ENCODE measurements at places on chromosomes 13 and 19. TPM values are rescaled to one million over a fixed set of nuclear protein-coding genes. Genes with fewer than 3 reads are reported as not detected.

DNA sequence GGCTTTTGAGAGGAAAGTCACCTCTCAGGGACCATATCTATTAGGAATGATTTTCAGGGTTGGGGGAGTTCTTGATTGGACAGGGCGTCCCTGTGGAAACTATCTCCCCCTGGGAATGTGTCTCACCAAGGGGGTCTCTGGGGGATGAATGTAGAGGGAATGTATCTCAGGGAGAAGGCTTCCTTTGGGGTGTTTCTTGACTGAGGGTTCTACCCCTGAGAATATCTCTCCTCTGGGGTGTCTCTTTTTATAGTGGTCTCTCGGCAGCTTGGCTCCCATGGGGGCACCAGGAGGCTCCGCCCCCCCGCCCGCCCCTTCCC, 1.0 kb downstream of the RTBDN start:
- no peak for DNase-seq

DNA sequence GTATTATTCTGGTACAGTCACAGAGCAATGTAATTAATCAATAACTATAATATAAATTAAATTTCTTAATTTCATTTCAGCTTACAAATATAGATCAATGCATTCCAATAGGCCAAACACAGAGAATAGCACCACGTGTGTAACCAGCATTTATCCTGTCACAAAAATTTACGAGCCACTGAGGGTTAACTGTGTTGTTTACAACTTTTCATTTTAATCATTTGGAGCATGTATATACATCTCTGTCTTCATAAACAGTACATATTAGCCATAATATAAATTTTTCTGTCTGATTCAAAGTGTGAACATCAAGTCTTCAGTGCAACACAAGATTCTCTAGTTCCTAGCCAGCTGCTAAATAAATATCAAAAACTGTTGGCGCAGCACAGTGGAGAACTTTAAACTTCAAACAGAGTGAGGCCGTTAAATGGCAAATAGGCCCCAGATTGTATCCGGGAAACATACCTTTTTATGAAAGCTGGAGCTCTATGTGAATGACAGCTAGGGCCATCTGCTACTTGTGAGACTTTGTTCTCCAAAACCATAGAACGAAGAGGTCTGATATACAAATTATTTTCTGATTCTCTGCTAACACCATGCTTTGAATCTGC, 105.1 kb downstream of the TBC1D4 start:
- no peak for DNase-seq

MBD3L2 gene
- total RNA-seq: not detected

GRCh38 chr19:55225415-55225958, 3.1 kb downstream of the TMEM86B start:
- DNase-seq: no peak

MIPEP gene
- total RNA-seq: 30.4 TPM

- DNase-seq: no peak
These were observed 77.0 kb downstream of the LRRC63 start for GRCh38 chr13:46288570-46289259.

OR7C1 gene
- total RNA-seq: 0.03 TPM

GRCh38 chr13:106468207-106468606, 67.3 kb downstream of the EFNB2 start:
- DNase-seq: no peak

GRCh38 chr19:29530540-29531457, 5.0 kb downstream of the VSTM2B start:
- DNase-seq: no peak

DNA sequence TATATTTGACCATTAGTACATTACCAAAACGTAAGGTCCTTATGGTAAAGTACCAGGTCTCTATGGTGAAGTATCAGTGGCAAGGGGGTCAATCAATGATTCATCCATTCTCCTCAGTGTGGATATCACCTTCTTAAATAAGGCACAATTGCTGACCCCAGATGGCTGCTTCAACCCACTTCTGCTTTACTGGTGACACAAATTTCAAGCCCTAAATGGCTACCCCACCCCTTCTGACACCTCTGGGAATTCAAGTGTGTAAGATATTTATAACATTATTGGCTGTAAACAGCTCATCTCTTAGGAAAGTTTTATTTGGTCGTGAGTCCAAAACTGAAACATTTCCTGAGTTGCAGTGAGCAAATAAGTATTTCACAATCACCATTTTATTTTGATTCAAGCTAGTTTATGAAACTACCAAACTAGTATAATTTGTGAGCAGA, 7.9 kb upstream of the WBP4 start:
- no peak for DNase-seq

DNA sequence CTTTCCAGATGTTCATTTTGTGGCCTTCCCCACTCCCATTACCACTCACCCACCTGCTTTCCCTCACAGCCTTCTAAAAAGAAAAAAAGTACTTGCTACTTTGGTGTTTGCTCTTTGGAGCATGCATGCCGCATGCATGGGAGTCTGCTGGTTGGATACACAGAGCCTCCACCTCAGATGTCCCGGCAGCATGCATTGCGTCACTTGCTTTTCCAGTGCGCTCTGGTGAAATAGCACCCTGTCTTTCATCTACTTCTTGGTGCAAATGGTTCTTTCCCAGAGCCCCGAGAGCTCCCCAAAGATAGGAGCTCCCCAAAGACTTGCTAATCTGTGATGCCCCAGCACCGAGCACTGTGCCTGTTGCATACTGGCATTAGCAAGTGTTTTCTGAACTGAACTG, 333.2 kb upstream of the ZNF507 start:
- no peak for DNase-seq

DNA sequence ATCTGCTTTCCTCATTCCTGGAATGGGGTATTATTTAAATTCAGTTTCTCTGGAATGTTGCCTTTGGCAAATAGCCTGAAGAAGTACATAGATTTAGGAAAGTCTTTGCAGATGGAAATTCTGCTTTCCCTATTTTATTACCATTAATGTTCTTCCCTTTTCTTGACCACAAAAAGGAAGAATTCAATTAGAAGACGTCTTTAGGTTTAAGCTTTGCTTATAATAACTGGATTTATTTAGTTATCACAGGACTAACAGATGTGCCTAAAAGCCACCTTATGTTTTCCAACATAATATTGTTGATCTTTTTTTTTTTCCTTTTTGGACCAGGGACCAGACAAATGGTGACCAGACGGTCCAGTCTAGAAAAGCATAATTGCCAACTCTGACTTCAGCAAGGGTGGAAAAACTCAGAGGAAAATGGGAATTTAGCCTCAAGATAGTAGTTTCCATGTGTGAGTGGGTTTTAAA, 210.1 kb upstream of the SPRY2 start:
- no peak for DNase-seq

DNA sequence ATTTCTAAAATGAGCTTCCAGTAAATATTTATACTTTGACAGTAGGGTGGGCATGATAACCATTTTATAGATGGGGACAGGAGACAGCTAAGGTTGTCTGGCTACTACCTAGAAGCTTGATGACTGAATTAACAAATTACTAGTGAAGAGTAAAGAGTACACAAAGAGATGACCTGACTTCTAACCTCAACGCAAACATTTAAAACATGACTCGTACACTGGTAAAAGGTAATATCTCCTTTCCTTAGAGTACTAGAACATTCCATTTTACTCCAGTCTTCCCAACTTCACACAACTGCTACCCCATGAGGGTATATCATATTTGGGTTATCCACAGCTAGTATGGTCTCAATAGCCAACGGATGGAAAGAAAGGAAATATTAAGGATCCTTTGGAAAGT, 258.9 kb downstream of the FOXO1 start:
- no peak for DNase-seq

DNA sequence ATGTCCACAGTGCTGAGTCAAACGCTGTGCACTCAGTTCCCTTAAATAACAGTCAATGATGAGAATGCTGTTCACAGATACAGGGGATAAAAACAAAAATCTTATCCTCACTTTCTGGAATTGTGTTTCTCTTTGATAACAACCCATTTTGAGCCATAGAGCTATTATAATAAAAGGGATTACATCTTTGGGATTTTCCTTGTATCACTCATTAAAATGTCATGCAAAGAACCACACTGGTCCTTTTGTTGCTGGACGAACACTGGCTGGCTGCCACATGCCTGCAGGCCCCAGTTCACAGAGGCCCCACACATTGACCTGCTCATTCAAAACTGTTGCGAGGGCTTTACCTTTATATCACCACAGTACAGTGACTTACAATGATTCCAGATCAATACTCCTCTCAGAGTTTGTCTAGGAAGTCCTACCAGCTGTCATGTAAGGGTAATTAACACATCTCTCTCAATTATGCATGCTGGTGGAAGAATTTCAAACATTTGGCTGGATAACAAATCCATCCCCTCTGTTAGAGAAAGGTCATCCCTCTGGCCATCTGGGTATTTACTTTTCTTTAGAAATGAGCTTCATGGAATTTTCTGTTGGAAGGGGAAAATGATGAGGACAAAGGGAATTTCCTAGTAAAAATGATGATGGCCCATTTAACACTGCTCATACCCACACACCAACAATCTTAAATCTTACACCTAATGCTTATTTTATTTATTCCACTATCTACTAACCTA, 85.9 kb downstream of the MBNL2 start:
- no peak for DNase-seq

DNA sequence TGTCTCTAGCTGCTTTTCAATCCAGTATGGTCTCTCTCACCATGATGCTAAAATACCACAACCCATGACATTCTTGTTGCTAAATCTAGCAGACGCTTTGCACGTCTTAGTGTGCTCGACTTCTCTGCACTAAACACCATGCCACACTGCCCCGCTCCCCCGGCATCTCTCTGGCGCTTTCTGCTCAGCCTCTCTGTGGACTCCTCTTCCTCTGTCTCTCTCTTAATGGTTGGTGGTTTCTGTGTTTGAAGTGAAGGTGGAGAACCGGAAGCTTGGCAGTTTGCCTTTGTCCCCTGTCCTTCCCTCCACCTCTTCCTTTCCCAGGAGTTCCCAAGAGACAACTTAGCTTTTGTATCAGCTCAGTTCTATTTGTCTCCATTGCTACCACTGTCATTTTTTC, 8.8 kb downstream of the ERCC5 start:
- DNase-seq: no peak

SOX1 gene
- not detected for total RNA-seq

- DNase-seq: no peak
These were observed 101.0 kb downstream of the SLITRK6 start for GRCh38 chr13:85698256-85698655.

GRCh38 chr19:46482631-46483030, 11.3 kb upstream of the PNMA8A start:
- no peak for DNase-seq

DNA sequence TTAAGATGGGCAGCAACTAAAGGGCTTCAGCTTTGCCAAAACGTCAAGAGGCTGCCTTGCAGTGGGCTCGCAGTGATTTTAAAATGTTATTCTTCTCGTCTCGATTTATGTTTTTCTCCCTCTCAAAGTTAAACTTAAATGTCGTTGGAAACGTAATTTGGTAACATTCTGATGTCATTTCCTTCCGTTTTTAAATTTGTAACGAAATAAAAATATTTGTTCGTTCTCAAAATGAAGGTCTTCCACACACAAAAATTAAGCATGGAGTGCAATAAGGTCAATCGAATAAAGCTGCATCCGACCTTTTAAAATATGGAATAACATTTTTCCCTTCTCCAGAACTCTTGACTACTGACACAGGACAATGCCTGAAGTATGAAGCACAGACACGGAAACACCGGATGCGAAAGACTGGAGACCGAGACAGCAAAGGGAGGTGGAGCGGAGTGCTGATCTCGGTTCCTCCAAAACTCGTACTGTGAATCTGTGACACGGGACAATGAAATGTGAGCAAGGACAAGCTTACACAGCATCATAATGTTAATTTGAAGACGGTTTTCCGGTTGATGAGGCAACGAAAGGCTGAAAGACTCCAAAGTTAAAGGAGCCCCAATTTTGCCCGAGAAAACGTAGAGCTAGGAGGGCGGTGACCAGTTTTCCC, 850 bp downstream of the MTMR6 start:
- peak; percentile 80 for DNase-seq

GRCh38 chr19:6464070-6464873, at the start of gene CRB3:
Gene CRB3, plus strand, starts transcription at chr19:6464271. Its CDS starts 431 bp downstream, at chr19:6464702.
- no peak for DNase-seq

DNA sequence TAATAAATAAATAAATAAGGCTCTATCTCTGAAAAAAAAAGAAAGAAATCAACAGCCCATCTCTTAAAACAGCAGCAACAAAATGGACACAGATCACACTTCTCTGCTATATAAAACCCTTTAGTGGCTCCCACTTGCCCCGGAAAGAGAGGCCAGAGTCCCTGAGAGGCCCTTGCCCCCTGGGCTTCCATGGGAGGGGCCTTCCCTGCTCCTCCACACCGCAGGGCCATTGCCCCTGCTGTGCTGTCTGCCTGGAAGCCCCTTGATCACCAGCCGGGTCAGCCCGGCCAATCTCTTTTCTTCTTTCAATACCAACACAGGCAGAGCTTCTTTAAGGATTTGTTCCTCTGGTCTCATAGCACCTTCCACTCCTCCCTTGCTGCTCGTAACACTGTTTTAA, 171.1 kb downstream of the URI1 start:
- no peak for DNase-seq

- DNase-seq: no peak
These were observed 19.2 kb upstream of the UQCR11 start for GRCh38 chr19:1624458-1624857.

ZNF560 gene
- 0.16 TPM for total RNA-seq

FAM124A gene
- 4.6 TPM for total RNA-seq

UPK1A gene
- total RNA-seq: not detected

DNA sequence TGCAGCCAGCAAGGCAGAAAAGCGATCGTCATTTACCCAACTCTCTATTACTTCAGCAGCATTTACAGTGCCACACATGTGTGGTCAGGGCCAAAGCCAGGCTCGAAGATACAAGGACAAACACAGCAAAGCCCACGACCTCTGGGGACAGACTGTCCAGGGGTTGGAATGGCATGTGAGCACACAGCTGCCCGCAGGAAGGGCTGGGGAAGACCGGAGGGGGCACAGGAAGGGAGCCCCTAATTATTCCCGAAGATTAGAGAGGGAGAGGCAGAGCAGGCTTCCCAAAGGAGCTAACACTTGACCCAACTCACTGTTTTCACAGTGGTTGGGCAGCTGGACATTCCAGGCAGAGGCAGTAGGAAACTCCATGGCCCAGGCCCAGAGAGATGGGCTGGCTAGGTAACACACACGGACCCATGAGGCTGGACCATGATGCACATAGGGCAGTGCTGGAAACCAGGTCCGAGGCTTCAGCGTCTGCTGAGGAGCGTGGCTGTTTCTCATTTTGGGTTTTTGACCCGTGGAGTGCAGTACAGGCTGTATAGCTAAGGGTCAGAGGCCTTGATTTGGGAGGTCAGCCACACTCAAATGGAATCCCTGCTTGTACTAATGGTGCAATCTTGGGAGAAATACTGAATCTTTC, 179.8 kb downstream of the FOXO1 start:
- DNase-seq: no peak

GRK1 gene
- total RNA-seq: 0.48 TPM

Data from cardiac septum (tissue), 1 donor.